Liver (tissue), 10 donors: ENCODE measurements at places on chromosomes 5 and 9. TPM values are rescaled to one million over a fixed set of nuclear protein-coding genes. Genes with fewer than 3 reads are reported as not detected.

DNA sequence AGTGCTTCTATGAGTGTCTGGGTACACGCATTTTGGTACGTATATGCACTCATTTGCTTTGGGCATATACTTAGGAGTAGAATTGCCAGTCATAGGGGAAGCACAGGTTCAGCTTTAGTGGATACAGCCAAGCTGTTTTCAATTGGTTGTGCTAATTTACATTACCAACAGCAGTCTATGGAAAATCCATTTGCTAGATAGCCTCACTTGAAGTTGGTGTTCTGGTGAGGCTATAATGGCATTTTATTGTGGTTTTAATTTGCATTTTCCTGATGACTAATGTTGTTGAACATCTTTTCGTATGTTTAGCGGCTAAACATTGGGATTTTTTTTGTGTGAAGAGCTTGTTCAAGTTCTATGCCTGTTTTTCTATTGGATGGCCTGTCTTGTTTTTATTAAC is 76.8 kb upstream of the ANKH start:
- no peaks in the 10 kb centered on the region for H3K27me3 ChIP-seq
- DNase-seq = no peak
- no peak overlapping the region for H3K27ac ChIP-seq
- H3K4me1 ChIP-seq = no peaks in the 10 kb centered on the region
- no peaks in the 10 kb centered on the region for H3K36me3 ChIP-seq

GRCh38 chr5:36311956-36312355 is 10.3 kb upstream of the RANBP3L start:
- H3K27me3 ChIP-seq = no peaks in the 10 kb centered on the region
- no peaks in the 10 kb centered on the region for H3K4me1 ChIP-seq
- no peak overlapping the region for H3K4me3 ChIP-seq
- no peaks in the 10 kb centered on the region for H3K36me3 ChIP-seq
- no peak for DNase-seq
- no peak overlapping the region for H3K27ac ChIP-seq

- no peaks in the 10 kb centered on the region for H3K27me3 ChIP-seq
- no peak overlapping the region for H3K4me3 ChIP-seq
- no peak overlapping the region for H3K27ac ChIP-seq
- no peaks in the 10 kb centered on the region for H3K36me3 ChIP-seq
- no peak for DNase-seq
- no peaks in the 10 kb centered on the region for H3K4me1 ChIP-seq
Measured at GRCh38 chr9:105841562-105841961, 147.2 kb downstream of the TMEM38B start.

- H3K4me1 ChIP-seq = no peaks in the 10 kb centered on the region
- H3K4me3 ChIP-seq = no peak overlapping the region
- H3K27ac ChIP-seq = no peak overlapping the region
- H3K27me3 ChIP-seq = no peaks in the 10 kb centered on the region
Measured at GRCh38 chr5:73895471-73895870, 269.5 kb downstream of the ARHGEF28 start.

Gene PPP2R2B
- 0.15 TPM for polyA plus RNA-seq

Gene NFIB
- 11.7 TPM for polyA plus RNA-seq

Gene SNCAIP
- polyA plus RNA-seq = 0.17 TPM

Gene RGS7BP
- polyA plus RNA-seq = 0.47 TPM

Gene SCGB3A1
- 1.5 TPM for polyA plus RNA-seq
